CD4-positive, alpha-beta T cell treated with Interleukin-15 for 4 hours (primary cell): ENCODE measurements at places on chromosomes 16 and 17.

DNA sequence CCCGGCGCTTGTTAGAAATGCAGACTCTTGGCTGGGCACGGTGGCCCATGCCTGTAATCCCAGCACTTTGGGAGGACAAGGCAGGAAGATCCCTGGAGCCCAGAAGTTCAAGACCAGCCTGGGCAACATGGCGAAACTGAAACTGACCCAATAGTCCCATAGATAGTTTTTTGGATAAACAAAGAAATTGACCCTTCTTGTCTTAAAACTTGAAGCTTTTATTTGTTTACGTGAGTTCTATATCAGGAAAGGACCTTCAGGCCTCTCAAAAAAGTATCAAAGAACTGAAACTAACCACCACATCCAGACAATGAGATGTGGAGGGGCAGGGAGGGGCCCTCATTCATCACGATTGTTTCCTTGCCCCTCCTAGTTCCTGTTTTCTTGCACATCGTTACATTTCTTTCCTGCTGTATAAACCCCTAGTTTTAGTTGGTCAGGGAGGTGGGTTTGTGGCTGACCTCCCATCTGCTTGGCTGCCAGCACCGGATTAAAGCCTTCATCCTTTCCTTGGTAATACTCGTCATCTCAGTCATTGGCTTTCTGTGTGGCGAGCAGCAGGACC is 29.9 kb upstream of the PRM1 start:
- peak; percentile 33 for DNase-seq

GRCh38 chr17:78219396-78220150 is 5.5 kb downstream of the BIRC5 start:
- no peak for DNase-seq

- no peak for DNase-seq
These were observed 86.5 kb downstream of the MAP2K6 start for GRCh38 chr17:69500911-69501429.

GRCh38 chr17:39622380-39623006 is 4.3 kb upstream of the PPP1R1B start:
- peak; percentile 64 for DNase-seq

GRCh38 chr16:31085411-31085810 is 3.3 kb downstream of the PRSS53 start:
- DNase-seq, result no peak

DNA sequence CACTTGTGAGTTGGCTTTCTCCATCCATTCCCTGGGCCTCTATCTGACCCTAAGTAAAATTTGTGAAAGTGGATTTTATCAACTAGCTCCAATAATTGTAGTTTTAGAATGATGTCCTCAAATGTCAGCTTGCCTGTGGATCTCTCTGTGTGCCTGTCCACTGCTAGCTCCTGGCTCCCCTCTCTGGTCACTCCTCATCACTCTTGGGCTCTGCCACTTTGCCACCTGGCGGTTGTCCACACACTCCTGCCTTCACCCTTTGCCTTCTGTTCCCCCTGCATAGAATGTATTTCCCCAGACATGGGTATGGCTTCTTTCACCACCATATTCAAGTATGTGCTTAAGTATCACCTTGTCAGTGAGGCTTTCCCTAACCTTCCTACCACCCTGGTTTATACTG is 19.8 kb downstream of the ANKFN1 start:
- no peak for DNase-seq

GRCh38 chr17:77622647-77623046 is 335.9 kb upstream of the TNRC6C start:
- DNase-seq, result no peak

- no peak for DNase-seq
These were observed at the start of gene GRIN2A for GRCh38 chr16:10182222-10183053. GRIN2A (minus strand) TSS chr16:10182428; CDS start chr16:10180411, 2,017 bp downstream.

DNA sequence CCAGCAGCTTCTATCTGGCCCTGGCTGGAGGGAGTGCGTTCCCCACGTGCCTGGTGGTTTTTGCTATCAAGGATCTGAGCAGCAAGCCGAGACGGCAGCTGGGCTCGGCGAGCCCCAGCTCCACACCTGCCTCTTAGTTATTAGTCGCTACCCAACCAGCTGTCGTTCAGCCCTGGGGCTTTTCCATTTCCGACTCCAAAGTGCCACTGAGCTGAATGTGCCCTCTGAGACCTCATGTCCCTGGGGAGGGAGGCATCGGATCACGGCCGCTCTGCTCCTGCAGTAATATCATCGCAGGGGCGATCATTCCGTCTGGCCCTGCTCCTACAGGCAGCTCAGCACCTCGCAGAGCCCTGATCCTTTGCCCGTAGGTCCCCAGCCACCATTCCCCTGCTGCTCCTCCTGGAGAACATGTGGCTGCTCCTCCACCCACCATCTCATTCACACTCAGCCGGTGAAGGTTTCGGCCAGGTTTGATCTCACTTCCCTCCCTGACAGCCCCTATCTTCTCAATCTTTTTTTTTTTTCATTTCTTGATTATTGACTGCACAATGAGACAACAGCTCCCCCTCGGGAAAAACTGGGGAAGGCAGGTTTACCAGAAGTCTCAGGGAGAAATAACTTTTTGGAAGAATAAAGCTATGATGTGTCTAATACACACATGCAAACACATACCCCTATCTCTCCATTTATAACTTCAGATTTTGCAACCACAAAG is 86.7 kb downstream of the ZFHX3 start:
- DNase-seq, result no peak

GRCh38 chr17:79126139-79126538 is 51.5 kb downstream of the ENGASE start:
- no peak for DNase-seq

DNA sequence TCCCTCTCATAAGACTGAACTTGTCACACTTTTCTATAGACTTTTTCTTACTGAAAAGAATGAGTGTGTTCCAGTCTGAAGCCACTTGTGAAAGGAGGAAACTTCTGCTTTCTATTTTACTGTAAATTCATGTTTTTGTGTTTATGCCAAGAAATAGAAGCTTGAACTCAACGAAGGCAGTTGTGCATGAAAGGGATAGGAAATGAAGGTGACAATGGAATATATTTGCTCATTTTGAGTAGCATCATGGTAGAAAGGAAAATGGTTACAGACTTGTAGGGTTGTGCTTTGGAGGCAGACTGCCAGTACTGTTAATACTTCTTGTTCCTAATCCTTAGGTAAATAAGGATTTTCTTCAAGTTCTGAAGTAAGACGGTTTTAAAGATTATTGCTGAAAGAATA is 8.1 kb downstream of the CLTC start:
- DNase-seq, result no peak

DNA sequence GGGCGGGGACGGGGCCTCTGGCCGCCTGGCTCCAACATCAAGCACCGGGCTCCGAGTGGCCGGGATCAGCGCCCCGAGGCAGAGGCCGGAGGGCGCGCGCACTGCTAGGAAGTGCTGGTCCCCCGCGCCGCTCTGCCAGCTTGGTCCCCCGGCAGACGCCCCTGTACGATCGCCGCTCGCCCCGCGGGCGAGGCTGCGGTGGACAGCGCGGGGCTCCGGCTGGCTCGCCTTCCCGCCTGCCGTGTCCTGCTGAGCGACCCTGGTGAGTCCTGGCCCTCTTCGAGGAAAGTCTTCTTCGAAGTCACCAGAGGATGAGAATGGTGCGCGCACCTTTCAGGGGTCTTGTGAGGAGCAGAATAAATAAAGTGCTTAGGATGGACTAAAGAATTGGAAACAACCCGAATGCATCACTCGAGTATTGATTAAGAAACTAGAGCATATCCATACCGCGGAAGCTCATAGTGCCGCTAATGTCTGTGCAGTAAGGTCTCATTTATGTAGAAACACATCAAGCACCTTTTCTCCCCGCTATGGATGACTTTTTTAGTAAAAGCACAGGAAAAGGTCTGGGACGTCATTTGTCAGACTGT is 392 bp downstream of the ZNF213 start:
- no peak for DNase-seq

DNA sequence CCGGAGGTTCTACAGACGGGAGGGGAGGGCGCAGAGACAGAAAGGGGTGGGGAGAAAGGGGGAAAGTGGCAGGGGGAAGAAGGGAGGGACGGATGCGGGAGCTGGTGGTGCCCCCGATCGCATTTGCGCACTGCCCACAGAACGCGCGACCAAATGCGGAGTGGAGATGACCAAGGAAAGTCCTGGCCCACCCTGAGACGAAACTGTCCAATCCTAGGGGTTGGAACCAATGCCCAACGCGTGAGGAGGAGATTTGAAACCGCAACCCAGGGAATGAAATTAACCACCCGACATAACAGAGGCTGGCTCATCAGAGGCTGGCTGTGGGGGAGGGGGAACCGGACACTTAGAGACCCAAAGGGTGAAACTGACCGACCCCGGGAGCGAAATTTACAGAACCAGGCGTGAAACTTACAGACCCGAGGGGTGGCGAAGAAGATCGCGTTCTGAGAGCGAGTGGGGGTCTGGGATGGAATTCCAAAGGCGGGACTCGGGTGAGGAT is 1.4 kb downstream of the HES7 start:
- no peak for DNase-seq

GRCh38 chr16:58195771-58196170 is 2.1 kb downstream of the CSNK2A2 start:
- DNase-seq, result no peak

DNA sequence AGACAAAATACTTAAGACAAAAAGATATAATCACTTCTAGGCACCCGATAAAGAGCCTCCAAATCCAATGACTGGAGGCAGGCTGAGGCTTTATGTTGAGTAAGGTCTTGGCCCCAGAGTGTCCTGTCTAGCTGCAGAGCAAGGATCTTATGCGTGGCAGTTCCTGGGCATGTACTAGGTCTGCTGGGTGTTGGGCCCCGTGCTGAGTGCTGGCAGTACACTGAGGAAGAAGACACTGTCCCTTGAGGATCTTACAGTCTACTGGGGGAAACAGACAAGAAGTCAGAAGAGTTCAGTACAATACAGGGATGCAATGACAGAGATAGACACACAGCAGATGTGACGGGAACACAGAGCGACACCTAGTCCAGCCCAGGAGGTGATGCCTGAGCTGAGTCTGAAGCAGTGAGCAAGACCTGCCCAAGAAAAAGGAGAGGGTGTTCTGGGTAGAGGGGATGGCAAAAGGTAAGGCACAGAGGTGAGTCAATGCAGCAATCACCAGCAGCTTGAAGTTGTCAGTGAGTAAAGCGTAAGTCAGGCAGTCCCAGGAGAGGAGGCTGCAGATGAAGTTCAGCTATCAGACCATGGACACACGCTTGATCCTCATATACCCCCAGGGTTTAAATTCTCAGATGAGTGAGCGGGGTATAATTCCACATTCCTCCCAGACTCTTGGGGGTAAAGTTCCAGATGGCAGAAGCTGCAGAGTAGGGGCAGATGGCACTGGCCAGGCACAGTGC is 18.1 kb downstream of the MAP3K14 start:
- DNase-seq, result no peak

DNA sequence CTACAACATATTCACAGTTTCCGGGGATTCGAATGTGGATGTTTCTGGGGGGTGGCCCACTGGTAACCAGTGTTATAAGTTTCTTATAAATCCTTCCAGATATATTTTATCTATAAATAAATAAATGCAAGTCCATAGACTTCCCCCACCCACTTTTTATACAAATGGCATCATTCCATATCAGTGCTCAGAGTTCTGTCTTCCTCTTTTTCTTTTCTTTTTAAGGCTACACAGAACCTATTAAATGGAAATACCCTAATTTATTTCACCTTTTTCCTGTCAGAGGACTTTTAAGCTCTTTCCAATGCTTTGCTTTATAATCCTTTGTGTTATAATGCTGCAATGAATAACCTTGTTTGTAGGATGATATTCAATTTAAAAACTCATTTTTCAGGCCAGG is 3.8 kb downstream of the LGALS9 start:
- DNase-seq, result no peak

DNA sequence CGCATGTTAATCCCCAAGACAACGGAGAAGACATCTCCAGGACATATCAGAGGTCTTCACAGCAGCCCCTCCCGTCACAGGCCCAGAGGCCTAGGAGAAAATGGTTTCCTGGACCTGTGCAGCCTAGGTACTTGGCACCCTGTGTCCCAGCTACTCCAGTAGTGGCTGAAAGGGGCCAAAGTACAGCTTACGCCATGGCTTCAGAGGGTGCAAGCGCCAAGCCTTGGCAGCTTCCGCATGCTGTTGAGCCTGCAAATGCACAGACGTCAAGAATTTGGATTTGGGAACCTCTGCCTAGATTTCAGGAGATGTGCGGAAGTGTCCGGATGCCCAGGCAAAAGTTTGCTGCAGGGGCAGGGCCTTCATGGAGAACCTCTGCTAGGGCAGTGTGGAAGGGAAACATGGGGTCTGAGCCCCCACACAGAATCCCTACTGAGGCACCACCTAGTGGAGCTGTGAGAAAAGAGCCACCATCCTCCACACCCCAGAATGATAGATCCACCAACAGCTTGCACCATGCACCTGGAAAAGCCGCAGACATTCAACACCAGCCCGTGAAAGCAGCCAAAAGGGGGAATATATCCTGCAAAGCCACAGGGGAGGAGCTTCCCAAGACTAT is 159.3 kb upstream of the COX10 start:
- DNase-seq, result no peak

- no peak for DNase-seq
These were observed at the start of gene MPO for GRCh38 chr17:58280480-58281217. MPO (minus strand) TSS chr17:58280935; CDS start chr17:58280758, 177 bp downstream.

DNA sequence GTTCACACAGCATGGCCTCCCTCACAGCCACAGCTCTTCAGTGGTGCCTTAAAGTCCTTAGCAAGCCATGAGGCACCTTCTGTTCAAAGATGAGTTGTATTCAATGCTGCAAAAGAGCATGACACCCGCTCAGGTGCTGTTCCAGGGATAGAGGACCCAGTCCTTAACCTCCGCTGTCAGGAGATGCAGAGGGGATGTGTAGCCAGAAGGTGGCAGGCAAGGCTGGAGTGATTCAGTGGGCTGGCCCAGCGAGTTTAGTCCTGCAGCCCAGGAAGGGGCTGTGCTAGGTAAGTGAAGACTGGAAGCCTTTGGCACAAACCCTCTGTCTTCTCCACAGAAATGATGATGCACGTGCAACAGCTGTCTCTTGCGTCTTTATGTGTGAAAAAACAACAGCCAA is 25.0 kb upstream of the ADAM11 start:
- DNase-seq, result no peak

DNA sequence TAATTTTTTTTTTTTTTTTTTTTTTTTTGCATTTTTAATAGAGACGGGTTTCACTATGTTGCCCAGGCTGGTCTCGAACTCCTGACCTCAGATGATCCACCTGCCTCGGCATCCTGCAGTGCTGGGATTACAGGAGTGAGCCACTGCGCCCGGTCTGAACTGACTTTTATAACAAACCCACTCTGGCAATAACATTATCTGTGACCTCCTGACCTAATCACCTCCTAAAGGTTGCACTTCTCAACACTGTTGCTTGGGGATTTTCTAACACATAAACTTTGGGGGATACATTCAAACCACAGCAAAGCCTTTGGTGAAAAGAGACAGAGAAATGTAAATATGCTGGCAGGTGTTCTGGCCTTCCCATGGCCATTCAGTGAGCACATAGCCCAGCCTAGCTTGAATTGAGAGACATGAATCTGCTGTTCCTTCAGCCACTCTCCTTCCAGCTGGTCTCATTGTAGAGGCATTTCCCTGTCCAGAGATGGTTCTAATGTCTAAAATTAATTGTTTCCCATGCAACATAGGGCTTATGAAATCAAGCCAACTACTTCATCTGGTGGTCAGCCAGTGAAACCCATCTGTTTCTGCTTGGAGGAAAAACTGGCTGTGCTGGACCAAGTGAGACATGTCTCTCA is 28.3 kb downstream of the LYRM1 start:
- no peak for DNase-seq
